ENCODE measurements at places on chromosomes 12 and 14. TPM values are rescaled to one million over a fixed set of nuclear protein-coding genes. Genes with fewer than 3 reads are reported as not detected.

Gene CYP27B1
- 1.1 TPM for total RNA-seq

Gene DCP1B
- total RNA-seq, result 9.0 TPM

Gene CPNE8
- 14.4 TPM for total RNA-seq

Gene PMCH
- total RNA-seq, result not detected

Gene C3AR1
- total RNA-seq, result 1.2 TPM

Gene CISTR
- total RNA-seq, result not detected

Gene BLTP3B
- total RNA-seq, result 23.1 TPM

Gene GARIN6
- not detected for total RNA-seq

Gene SLC5A8
- total RNA-seq, result not detected

Data from RPMI7951 (cell line).